ENCODE measurements at places on chromosomes 1 and 21.

GRCh38 chr1:11942280-11942679 lies 7.8 kb downstream of the PLOD1 start:
- no peak for DNase-seq

DNA sequence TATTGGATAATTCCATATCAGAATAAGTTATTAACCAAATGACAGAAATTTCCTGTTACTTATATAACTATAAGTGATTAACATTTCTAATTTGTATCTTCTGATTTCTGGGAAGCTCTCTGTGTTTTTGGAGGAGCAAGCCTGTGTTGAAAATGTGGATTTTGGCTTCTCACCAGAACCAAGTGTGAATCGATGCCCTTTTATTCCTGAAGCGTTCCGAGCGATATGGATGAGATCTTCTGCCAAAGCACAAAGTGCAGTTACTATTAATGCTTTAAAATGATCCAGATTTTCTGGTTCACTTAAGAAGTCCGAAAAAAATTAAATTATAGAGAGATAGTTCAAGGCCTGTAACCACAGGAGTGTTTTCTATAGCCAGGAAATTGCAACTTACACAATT lies 22.8 kb downstream of the ALG14 start:
- no peak for DNase-seq

DNA sequence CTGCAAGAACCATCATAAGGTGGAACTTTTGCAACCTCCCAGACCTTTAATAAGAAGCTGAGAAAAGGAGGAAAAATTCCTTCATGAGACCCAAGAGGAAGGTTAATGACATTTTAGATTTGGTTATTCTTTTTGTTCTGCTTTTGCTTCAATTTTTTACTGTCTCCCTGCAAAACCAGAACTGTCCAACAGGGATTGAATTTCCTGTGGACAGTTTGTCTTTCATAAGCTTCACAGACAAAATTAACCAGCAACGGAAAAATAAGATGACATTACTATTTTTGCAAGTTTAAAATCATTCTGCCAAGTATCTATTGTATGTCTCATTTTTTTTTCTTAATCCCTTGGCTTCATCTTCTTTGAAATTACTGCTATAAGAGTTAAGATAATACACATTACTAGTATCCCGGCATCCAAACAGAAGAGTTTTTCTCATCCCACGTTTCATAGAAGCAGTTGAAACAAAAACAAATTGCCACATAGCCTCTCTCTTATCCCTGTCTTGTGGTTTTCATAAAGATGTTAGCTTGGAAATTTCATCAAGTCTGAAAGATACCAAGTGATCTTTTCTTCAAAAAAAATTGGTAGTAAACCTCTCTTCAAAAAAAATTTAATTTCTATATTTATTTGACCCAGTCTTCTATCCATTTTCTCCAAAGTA lies 465.3 kb upstream of the PTBP2 start:
- DNase-seq: no peak

- DNase-seq: no peak
Observed at GRCh38 chr1:70627910-70628309, 216.8 kb downstream of the CTH start.

DNA sequence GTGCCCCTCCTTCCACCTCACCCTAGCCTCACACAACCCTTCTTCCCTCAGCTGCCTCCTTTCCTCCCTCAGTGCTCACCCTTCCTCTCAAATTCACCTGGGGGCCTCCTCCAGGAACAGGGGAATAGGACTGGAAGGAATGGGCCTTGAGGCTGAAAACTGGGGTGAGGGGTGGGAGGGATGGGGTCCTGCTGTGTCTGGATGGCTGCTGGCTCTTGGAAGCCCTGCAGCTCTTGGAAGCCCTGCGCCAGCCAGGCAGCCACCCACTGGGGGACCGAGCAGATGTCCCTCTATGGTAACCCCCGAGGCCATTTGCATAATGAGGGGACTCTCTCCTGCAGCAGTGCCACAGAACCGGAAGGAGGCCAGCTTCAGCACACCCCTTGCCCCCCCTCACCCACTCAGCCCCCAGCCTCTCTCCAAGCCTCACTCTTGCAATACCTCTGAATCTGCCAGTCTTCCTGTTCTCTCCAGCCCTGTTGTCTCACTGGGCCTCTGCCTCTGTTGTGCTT lies 85.2 kb downstream of the KIRREL1 start:
- DNase-seq: no peak
